ENCODE measurements at places on chromosomes 11 and 22.

DNA sequence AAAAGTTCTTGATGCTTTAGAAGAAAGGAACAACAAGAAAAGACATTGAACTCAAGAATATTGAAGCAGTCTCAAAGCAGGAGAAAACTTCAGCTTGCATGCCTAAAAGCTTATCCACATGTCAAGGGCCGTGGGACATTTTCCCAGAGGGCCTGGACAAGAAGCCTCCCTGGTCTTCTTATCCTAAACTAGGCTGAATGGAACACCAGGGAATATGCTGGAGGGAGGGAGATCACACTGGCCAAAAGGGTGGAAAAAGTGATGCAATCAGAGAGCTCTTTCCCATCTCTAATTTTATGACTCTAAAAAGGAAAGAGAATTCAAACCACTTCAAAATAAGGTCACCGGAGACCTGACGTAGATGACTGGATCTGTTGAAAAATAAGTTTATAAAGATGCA, 107.2 kb downstream of the MPPED2 start:
- DNase-seq = no peak

DNA sequence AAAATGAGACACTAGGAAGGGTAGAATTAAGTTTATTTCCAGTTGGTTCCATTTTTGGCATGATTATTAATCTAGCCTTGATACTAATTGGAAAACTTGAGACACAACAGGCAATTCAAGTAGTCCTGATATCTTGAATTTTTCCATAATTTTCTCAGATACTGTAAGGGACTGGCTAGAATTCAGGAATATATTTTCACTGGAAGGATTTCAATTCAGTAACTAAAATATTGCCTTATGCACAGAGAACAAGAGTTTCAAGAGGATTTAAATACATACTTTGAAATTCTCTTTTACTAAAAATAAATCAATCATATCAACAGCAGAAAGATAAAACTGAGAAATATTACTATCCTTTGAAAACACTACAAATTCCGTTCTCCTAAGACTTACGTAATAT, 632.9 kb downstream of the LRRC4C start:
- no peak for DNase-seq

- no peak for DNase-seq
These were observed 1258.8 kb downstream of the BRD1 start for GRCh38 chr22:48568736-48569330.

GRCh38 chr11:67281552-67282150, 7.5 kb upstream of the ANKRD13D start:
- no peak for DNase-seq
